ENCODE measurements at places on chromosomes 16 and 17.

DNA sequence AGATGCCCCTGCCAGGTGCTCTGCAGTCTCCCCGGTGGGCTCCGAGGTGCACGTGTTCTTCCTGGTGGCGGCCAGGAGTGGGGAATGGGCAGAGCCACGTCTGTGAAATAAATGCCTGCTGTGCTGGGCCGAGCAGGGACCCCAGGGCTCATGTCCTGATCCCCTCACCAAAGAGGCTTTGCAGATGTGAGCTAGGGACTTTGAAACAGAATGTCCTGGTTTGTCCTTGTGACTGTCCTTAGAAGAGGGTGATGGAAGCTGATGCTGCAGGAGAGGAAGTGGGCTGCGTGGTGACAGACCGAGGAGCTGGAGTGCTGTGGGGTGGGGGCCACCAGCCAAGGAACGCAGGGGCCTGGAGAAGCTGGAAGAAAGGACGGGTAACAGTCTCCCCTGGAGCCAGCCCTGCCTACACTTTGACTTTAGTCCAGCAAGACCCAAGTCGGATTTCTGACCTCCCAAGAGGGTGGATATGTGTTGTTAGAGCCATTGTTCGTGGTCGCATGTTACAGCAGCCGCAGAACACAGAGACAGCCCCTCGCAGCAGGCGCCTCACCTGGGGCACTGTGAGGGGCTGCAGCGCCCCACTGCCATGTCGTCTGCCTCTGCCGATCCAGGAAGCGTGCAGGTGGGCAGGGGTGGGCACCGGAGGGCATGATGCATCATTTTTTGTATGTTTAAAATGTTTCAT lies 217.9 kb upstream of the CIBAR2 start:
- no peak for DNase-seq

DNA sequence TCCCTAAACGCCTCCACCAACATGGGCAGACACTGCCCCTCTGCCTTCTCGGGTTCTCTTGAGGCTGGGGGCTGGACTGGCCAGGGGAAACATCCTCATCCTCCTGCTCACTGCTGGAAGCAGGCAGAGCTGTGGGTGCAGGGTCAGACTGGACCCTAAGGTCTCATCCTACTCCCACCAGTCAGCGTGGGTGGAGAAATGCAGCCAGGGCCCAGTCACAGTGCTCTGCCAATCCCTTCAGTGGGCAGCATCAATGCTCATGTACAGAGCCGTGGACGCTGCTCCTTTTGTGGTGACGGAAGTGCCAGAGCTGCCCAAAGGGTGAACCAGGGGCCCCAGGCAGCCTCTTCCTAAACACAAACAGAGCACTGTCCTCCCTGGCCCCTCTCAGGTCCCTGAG lies 13.4 kb upstream of the TBX2 start:
- DNase-seq: no peak

GRCh38 chr17:51456942-51457341 lies 196.6 kb downstream of the UTP18 start:
- peak; percentile 8 for DNase-seq

GRCh38 chr16:67169642-67170167 lies 633 bp upstream of the NOL3 start:
- no peak for DNase-seq

- no peak for DNase-seq
Observed at GRCh38 chr16:10282367-10282766, 100.1 kb upstream of the GRIN2A start.

GRCh38 chr16:79329967-79330366 lies 270.6 kb downstream of the MAF start:
- DNase-seq: no peak

DNA sequence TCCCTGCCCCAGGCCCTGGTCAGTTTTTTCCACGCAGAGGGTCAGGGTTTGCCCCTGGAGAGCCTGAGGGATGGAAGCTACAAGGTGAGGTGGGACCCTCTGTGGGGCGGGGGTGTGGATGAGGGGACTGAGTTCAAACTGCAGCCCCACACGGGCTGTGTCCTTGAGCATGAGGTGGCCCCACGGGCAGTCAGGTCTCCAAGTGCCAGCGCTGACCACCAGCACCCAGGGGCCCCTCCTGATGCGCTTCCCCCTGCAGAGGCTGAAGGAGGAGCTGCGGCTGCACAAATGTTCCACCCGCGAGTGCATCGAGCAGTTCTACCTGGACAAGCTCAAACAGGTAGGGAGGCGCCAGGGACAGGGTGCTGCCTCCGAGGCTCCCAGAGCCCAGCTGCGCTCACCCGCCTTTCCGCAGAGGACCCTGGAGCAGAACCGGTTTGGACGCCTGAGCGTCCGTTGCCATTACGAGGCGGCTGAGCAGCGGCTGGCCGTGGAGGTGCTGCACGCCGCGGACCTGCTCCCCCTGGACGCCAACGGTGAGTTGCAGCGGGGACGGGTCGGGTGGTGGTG lies 4.3 kb downstream of the TSR3 start:
- no peak for DNase-seq

All from HT1080 (cell line).